ENCODE measurements at places on chromosomes 5 and 9.

GRCh38 chr5:130333089-130333488, 428.8 kb downstream of the CHSY3 start:
- DNase-seq: no peak

GRCh38 chr9:79945016-79945415, 373.3 kb downstream of the TLE4 start:
- DNase-seq: no peak

- no peak for DNase-seq
Measured at GRCh38 chr9:37575511-37575914, 667 bp downstream of the FBXO10 start.

DNA sequence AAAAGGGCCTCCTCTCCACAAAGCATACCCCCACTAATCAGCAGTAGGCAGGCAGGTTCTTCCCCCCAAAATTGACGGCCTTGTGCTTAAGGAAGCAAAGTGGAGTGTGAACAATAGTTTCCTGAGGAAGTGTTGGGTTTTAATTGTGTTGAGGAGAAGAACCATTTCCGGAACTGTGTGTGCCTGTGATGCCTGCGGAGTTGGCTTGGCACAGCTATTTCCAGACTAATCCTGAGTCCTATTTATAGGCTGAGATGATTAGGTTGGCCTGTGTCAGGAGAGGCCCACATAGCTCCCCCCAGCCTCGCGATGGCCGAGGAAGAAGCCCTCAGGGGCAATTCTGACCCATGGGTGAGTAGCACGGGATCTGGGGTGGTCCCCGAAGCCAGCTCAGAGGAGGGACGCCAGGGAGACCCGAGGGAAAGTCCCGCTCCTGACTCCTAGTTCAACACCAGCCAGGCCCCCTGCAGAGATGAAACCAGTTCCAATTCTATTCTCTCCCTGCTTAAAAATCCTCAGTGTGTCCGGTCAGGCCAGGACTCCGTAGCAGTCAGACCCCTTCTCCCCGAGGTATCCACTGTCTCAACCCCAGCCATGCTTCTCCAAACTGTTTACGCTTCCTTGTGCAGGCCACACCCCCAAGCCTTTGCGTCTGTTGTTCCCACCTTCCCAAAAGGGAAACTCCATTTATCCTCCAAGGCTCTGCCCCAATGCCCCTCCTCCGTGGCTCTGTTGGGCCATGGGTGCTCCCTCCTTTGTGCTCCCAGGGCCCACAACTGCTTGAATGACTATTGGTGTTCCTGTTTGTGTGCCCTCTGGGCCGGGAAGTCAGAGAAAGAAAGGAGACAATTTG, 18.1 kb downstream of the GSN start:
- no peak for DNase-seq

Measured in COR-L47 (cell line).